ENCODE measurements at places on chromosomes 16 and 17.

DNA sequence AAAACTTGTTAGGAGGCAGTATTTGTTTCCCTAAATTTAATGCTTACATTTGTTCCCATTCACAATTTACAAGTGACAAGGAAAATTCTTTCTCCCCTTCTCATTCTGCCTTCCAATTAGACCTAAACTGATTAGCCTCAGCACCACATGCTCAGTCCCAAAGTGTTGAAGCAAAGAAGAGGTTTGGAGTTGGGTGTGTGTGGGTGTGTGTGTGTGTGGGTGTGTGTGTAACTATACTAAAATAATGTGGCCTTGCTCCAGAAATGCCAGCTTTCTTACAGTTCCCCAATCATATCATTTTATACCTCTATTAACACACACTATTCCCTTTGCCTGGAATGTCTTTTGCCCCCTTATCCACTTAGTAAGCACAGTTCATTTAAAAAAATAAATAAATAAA is 6.9 kb upstream of the UTP6 start:
- DNase-seq = no peak

- no peak for DNase-seq
These were observed 23.5 kb downstream of the ZNF276 start for GRCh38 chr16:89744813-89745212.

DNA sequence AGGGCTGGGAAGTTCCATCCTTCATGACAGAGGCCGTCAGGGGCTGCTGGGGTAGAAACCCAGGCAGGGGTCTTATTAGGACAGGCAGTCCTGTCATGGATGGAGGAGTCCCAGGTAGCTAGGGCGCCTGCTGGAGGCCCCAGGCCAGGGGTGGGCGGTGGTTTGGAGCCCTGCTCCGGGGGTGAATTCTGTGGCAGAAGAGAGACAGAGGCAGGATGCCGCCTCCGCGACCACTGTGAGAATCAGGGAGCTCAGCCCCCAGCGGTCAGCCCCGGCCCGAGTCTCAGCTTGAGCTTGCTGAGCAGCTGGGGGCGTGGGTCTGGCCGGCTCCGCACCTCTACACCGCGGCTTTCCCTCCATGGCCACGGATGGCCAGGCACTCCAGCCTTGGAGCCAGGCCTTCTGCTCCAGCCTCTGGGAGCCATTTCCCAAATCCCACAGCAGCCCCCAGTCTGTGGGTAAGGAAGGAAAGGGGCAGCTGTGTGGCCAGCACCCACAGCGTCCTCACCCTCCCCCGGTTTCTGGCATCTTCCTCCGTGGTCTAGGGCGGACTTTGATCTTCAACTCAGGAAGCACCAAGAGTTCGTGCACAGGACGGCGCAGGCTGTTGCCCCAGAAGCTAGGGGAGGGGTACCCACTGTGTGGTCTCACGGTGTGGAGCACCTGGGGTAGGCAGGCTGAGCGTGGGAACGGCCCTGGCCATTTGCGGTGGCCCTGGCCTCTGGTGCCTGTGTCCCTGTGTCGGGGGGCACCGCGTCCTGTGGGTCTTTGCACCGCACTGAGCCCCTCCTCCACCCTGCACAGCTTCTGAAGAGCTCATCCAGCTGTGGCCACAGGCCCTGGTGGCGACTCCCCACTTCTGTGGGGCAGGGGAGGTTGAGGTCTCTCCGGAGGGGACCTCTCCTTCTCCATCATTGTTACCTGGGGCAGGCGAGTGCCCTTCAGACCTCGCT is 14.1 kb downstream of the CD7 start:
- no peak for DNase-seq

DNA sequence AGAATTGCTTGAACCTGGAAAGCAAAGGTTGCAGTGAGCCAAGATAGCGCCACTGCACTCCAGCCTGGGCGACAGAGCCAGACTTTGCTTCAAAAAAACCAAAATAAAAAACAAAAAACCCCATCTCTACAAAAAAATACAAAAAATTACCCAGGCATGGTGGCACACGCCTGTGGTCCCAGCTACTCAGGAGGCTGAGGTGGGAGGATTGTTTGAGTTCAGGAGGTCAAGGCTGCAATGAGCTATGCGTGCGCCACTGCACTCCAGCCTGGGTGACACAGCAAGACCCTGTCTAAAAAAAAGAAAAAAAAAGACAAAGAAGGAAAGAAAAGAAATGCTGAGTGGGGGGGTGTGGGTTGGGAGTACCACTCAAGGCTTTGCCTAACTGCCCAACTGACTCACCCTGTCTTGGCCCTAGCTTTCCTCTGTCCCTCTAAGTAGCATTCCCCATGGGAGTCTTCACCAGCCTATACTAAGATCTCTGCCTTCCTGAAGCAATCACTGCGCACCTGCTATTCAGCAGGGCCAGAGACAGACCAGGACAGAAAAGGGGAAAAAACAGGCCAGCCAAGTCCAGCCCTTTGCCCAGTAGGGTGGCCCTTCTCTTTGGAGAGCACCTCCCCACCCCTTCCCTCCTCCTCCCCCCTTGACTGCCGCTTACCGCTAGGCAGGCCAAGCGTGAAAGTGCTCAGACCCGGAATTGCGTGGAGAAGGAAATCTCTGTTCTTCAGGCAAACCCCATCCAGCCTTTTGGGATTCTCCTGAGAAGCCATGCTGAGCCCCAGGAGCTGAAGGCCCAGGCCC is 45.8 kb downstream of the RTN4RL1 start:
- no peak for DNase-seq

- no peak for DNase-seq
These were observed 239.6 kb downstream of the CDH11 start for GRCh38 chr16:64882078-64882784.

GRCh38 chr16:21722771-21723455 is 59.1 kb downstream of the OTOA start:
- no peak for DNase-seq

- no peak for DNase-seq
These were observed 977 bp downstream of the NAGPA start for GRCh38 chr16:5032748-5033167.

- peak; percentile 13 for DNase-seq
These were observed at the start of gene ZDHHC1 for GRCh38 chr16:67415872-67416793. ZDHHC1 (minus strand) TSS chr16:67416477; CDS start chr16:67407775, 8,702 bp downstream.
